ENCODE measurements at places on chromosomes 6 and 20.

- DNase-seq, result peak; percentile 86
These were observed 62.2 kb downstream of the MYLK4 start for GRCh38 chr6:2688401-2689064.

DNA sequence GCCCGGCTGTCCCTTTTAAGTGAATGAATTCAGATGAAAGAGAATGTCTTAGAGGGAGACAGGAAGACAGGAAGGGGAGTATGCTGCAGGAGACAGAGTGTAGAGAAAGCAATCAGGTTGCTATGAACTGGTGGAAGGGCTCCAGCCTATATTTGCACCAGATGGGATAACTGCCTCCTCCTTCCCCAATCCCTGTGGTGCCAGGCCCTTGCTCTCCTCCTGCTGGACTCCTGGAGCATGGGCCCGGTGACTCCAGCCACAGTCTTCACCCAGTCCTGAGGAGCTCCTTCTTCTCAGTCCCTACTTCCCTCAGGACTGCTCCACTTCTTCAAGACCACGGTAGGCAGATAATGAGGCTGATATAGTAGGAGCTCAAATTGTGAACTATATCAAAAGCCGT lies 91.8 kb downstream of the TMEM200A start:
- DNase-seq, result no peak

GRCh38 chr20:16364320-16364687 lies 208.9 kb downstream of the KIF16B start:
- DNase-seq, result no peak

DNA sequence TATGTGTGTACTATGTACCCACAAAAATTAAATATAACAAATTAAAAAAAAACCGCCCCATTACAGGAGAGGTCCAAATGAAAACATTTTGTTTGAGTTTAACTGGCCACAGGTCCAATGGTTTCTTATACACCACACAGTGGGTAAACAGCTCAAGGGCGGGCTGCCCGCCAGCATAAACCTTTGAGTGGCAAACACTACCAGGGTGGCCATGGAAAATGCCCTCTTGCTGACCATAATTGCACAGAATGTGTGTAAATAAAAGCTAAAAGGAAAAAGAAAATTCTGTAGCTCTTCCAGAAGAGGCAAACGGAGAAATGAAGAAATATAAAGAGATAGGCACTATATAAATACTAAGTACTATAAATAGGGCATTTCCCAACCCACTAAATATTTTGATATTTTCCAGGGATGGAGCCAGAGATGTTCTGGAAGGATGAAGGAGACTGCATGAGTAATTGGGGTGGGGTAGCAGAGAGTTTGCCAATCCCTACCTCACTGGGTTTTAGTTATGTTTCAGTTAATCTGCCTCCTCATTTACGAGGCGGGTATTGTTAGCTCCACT lies 1.1 kb upstream of the CDC5L start:
- DNase-seq, result no peak

DNA sequence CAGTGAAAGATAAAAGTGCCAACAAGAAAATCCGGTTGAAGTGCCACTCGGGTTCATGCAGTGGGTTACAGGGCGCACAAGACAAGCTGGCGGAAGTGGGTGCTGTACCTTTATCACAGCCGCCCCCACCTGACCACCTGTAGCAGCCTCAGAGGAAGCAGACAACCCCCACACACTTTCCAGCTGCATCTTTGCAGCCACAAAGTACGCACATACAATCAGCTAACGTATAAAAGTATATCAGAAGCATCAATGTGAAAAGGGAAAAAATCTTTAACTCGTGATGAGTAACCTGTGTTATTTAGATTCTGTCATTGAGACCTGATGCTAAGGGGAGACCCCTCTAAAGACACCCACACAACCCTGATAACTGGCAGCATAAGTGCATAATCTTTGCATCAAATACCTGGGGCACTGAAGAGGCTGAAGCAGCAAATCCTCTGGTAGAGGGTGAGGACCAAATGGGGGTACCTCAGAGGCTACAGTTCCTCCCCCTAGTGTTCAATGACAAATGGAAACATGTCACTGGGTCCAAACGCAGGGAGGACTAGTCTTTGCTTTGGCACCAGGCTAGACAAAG lies 22.1 kb downstream of the BACH2 start:
- no peak for DNase-seq

DNA sequence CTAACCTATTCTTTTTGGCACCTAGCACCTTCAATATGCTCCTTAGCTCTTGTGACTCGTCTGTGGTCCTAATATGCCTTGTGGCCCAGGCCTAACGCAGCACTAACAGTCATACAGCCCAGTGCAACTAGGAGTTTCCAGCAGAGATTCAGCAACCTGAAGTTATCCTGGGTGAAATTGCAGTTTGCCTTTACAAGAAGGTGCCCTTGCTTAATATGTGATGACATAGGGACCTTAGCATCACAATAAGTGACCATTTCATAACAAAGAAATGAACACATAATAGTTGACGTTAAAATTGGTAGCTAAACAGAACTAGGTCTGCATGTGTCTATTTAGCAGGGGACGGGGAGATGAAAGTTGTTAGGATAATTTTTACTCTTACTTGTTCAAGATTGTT lies 10.1 kb downstream of the FIG4 start:
- DNase-seq, result peak; percentile 67

GRCh38 chr6:170443151-170443662 lies 109.9 kb downstream of the PSMB1 start:
- DNase-seq, result no peak

GRCh38 chr20:4084096-4084495 lies 68.7 kb upstream of the RNF24 start:
- no peak for DNase-seq

DNA sequence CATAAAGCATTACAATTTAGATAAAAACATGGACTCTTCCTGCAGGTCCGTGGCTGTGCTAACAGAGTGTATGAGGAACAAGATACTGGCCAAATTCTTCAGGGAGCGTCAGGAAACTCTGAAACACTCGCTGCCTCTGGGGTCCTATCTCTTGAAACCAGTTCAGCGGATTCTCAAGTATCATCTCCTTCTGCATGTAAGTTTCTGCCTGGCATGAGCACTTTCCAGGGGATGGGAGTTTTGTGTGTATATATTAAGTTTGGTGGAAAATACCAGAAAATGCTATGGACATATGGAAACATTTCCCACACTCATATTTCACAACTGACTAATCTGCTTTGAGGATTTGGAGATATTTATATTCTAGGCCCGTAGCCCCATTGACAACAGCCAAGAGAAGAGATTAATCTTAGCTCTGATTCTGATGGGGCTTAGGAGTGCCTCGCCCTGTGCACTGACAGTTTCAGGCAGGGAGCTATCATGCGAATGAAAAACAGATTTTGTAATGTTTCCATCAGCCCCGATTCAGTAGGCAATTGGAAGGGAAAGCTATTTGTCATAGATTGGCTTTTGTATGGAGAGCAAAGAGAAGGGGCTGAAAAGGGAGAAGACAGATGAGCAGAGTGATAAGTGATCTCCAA lies 64.7 kb upstream of the MTHFD1L start:
- no peak for DNase-seq

- no peak for DNase-seq
These were observed 95.9 kb upstream of the PMEPA1 start for GRCh38 chr20:57805747-57806146.

DNA sequence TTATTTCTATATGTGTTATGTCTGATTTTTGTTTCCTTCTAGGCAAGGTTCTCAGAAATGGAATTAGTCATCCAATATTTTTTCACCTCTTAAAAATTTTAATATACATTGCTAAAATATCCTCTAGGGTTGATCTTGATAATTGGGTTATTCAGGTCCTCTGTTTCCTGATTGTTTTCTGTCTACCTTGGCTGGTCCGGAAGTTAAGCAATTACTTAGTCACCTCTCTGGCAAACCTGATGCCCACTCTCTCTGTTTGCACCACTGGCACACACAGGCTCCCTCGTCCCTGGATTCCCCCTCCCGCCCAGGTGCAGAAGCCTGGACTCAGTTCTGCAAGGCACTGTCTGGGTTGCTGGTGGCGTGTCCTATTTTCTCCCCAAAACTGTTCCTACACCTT lies 27.7 kb downstream of the CST9L start:
- DNase-seq, result no peak

GRCh38 chr6:118712969-118713368 lies 61.6 kb upstream of the CEP85L start:
- DNase-seq, result no peak

DNA sequence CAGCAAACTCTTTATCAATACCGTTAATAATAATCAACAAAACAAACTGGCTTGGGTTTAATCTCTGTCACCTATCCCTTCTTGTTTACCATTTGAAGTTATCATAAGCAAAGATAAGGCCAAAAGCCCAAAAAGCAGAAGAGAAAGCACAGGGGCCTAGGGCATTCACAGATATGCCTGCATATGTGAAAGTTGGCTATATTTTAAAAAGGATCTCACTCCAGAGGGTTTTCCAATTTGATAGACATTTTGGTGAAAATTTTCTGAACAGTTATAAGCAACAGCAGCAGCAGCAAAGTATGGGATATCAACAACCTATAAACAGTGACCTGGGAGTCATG lies 101.1 kb downstream of the ATXN1 start:
- DNase-seq, result peak; percentile 51

GRCh38 chr6:130366107-130367005 lies 539 bp downstream of the TMEM200A start:
- no peak for DNase-seq

- DNase-seq, result no peak
These were observed 11.5 kb upstream of the TMEM244 start for GRCh38 chr6:129872586-129872985.

DNA sequence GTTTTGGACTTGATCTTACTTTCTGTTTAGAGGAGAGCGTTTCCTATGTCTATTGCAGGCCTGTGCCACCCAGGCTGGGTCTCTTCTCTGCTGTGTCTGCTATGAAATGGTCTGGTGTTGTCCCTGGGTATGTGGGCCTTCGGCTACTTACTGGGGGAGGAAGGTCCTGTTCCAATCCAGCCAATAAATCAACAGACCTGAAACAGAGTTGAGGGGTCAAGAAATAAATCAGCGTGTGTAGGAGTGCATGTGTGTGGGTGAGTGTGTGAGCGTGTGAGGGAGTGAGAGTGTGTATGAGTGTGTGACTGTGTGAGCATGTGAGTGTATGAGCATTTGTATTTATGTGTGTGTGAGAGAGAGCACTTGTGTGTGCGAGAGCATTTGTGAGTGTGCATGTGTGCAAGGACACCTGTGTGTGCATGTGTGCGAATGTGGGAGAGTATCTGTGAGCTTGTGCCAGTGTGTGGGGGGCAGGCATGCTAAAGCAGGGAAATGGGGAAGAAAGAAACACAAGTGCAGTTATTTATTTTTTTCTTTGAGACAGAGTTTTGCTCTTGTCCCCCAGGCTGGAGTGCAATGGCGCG lies 86.3 kb upstream of the PMEPA1 start:
- DNase-seq, result no peak

DNA sequence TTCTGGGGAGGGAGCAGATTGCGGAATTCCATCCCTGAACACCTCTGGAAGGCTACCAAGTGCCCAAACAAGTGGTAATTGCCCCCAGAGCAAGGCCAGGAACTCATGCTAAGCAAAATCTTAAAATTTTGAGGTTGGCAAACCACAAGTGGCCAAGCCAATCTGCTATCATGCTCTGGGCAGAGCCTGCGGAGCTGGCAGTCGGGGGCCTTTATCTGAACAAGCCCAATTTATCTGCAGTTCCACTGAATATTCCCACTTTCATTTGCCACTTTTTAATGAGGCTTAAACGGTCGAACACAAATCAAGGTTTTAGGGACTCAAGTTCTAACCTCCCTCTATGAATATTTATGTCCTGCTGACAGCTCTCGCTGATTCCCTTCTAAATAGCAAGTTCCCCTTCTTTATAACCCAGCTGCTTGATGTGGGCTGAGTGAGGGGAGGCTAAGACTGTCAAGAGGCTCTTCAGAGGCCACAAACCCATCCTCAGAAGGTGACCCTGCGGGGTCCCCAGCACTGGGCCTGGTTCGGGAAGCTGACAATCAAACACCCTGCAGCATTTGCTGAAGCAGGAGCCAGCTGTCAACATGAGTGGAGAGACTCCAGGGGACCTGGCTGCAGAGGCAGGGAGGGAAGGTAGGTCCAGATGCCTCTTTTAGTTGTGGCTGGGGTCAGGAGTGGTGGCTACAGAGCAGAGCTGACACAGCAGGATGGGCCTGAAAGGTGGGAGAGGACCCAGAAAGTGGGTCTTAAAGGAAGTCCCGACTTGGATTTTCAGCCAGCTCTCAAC lies 11.9 kb downstream of the CCDC167 start:
- DNase-seq, result no peak

DNA sequence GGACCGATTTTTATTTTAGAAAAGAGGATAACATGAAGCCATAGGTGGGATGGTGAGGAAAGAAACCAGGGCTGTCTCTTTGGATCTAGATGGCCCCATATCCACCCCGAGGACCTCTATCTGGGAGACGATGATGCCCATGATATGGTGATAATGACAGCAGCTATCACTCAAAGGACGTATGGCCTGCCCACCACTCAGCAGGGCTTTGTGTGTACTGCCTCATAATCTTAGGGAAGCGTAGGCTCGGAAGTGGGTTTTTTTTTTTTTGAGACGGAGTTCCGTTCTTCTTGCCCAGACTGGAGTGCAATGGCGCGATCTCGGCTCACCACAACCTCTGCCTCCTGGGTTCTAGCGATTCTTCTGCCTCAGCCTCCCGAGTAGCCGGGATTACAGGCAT lies 8.2 kb upstream of the TAF8 start:
- peak; percentile 20 for DNase-seq

DNA sequence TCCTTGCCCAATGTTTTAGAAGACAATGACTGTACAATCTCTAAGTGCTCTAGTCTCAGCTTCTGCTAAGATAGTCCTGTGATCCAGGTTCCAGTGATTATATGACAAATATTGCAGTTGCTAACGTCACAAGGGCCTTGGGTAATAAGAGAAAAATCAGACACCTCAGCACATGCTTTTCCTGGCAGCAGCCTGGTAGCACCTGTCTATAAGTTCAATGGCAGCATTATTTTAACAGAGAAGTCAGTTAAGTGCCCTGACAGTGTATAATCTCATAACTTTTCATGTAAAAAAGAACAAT lies 121.3 kb upstream of the BCLAF1 start:
- no peak for DNase-seq

DNA sequence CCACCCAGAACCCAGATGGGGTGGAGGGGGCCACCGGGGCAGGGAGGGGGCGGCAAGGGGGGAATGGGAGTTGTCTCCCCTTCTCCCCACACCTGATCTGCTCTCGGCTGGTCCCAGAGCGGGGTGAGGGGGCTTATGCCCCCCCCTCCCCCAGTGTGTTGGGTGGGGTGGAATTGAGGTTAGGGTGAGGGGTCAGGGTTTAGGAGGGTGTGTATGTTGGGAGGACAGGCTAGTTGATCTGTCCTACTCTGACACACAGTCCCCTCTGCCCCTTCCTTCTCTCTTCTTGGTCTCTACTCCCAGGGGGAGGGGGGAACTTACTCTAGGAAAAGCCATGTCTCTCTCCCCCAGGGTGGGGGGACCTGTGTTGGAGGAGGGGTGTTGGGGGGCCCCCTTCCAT lies 1.9 kb upstream of the ZBTB9 start:
- no peak for DNase-seq

DNA sequence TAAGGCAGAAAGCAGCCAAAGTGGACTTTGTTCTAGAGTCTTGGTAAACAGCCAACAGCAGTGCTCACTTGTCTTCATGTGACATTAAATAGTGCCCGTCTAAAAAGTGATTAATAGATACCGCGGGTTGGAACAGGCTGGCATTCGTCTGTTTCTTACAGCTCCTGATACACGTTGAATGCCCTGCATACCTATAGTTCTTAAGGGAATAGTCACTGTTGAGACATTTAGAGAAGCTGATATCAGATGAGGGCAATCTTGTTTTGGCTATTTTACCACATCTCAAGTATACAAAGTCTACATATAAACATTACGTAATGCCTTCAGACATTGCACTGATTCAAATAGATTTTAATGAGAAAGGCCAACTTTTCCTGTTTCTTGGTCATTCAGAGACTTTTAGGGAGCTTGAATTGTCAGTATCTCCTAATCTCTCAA lies 374.9 kb upstream of the FLRT3 start:
- DNase-seq, result no peak
